ENCODE measurements at places on chromosomes 7 and 10.

DNA sequence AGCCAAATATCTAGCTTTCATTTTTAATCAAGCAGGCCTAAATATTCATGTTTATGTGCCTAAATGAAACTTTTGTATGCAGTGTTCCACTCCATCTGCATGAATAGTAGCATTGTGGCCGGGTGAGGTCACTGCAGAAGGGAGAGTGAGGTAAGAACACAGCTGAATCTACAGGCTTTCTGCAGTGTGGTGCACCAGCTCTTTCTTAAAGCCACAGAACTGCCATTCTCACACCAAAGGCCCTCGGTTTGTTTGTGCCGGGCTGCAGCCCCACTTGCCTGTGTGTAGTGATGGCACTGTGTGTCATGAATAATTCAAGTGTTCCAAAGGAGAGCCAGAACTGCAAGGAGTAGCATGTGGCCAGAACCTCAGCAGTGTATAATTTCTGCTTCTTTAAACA is 204.1 kb downstream of the TRIL start:
- DNase-seq = no peak

DNA sequence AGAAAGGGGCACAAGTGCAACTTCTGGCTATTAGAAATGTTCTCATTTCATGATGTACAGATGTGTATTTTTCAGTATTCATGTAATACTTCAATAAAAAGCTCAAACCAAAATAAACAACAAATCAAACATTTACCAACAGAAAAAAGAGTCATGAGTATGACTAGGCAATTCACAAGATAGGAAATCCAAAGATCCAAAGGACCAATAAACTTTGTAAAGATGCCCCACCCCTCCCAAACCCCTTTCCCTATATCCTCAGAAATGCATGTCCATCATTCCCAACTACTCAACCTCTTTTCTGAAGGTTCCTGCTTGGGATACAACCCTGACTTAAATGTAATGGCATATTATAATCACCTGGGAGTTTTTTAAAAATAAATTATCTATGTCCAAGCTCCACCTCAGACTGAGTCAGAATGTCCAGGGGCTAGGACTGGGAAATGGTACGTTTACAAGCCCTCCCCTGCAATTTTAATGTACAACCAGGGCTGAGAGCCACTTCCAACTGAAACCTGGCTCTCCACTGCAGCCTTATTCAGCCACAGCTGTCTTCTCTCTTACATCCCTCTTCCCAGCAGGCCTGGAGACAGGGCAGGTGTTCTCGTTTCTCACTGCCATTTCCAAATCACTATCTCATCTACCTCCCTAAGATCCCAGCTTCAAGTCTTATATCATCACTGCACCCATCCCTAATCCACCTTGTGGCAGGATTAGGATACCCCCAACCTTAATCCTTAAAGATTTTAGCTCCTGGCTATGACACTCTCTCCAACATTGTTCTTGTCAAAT is 36.5 kb downstream of the COA1 start:
- no peak for DNase-seq

DNA sequence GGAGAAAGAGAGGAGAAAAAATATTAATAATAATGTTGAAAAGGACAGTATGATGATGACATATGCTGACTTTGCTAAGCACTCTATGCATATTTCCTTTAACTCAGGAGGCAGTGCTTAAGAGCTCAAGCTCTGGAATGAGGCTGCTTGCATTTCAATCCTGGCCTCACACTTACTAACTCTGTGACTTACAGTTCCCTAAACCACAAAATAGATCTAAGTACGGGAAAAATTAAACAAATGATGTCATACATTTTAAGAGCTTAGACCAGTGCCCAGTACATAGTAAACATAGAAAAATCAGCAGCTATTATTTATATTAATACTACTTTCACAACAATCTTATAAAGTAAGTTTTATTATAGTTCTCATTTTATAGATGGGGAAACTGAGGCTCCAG is 61.3 kb downstream of the GFRA1 start:
- DNase-seq = no peak

DNA sequence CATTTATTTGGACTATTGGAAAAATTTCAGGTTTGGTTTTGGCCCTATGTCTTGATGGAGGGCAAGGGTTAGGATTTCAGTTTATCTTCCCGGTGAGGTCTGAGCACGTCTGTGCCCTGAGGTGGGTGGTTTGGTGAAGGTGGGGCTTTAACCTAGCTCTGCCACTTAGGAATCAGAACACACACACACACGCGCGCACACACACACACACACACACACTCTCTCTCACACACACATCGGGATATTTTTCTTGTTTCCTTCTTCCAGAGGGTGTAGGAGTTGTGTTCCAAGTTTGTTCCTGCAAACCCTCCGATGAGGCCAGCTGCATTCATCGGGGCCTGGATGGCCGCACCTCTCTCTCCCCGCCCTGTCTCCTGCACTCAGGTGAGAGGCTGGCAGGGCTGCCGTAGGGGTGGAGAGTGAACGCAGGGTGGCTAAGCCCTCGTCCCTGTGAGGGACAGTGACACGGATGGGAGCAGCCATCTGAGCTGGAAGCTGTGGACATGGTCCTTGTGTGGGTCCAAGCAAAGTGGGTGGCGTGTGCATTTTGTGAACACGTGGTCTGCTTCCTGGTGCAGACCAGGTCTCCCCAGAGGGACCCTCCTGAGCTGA is 34.2 kb downstream of the CHST12 start:
- no peak for DNase-seq

DNA sequence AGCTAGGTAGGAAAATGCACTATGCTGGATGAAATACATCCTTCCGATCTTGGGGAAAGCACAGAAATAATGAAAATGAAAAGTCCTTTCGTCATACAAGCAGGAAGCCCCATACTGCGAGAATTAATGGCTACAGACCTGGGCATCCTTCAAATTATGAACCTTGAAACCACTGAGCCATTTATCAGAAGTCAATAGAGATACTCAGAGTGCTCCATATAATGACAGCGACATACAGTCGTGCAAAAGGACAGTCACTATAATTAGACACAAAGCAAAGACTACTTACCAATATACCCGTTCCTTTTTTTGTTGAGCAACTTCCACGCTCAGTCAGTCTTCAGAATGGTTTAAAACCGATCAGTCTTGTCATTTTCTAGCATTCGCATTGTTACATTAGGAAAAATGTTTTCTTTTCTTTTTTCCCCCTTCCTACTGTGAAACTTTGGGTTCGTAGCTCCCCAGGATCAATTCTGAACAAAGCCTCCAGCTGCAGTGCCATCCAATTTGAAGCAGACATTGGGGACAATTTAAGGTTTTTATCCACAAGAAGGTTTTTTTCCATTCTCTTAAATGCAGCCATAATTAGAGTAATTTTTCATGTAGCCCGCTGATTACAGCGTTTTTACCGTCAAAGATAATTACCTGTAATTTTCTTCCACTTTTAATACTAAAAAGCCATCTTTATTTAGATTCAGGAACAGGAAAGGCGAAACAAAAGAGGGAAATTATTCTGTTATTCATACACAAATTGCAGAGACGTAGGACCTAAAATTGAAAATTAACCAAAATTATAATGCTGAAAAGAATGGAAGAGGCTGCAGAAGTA is 6.4 kb downstream of the DLX6 start:
- DNase-seq = no peak

- no peak for DNase-seq
Measured at GRCh38 chr10:52729271-52730104, 43.1 kb downstream of the MBL2 start.

- no peak for DNase-seq
Measured at GRCh38 chr10:11838298-11838852, 15.2 kb downstream of the PROSER2 start.

Data from stimulated activated CD8-positive, alpha-beta memory T cell treated with anti-CD3 and anti-CD28 coated beads, Interleukin-7, amount 100 ng/mL, for 24 hours (primary cell).